ENCODE measurements at places on chromosomes 2 and 18. TPM values are rescaled to one million over a fixed set of nuclear protein-coding genes. Genes with fewer than 3 reads are reported as not detected.

The EML6 gene
- total RNA-seq = 0.90 TPM

GRCh38 chr2:98637401-98638147, 29.2 kb downstream of the UNC50 start:
- no peak overlapping the region for H3K4me3 ChIP-seq
- no peak overlapping the region for H3K27ac ChIP-seq
- peaks cover 2% of the 10 kb centered on the region for H3K27me3 ChIP-seq
- H3K36me3 ChIP-seq = no peaks in the 10 kb centered on the region
- H3K4me1 ChIP-seq = peaks cover 5% of the 10 kb centered on the region

DNA sequence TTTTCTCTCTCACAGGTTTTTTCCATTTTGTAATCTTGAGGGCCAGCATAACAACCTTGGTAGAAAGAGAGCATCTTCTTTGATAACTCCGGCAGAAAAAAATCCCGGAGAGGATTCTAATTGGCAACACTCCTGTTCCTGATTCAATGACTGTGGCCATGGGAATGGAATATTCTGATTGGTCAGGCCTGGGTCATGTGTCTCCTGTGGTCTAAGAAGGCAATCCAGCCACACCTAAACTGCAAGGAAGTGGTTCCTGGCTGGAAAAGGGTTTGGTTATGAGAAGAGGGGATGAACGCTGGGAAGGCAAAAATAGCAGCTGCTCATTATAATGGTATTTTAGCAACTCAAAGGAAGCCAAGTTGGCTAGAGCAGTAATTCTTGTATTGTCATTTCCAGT, 24.8 kb upstream of the ZNF638 start:
- no peak overlapping the region for H3K27ac ChIP-seq
- H3K4me3 ChIP-seq = no peak overlapping the region
- no peaks in the 10 kb centered on the region for H3K27me3 ChIP-seq
- H3K4me1 ChIP-seq = no peaks in the 10 kb centered on the region

- DNase-seq = no peak
- no peak overlapping the region for H3K27ac ChIP-seq
- no peaks in the 10 kb centered on the region for H3K4me1 ChIP-seq
- H3K36me3 ChIP-seq = peaks cover 8% of the 10 kb centered on the region
- H3K4me3 ChIP-seq = no peak overlapping the region
Measured at GRCh38 chr2:47536696-47537095, 133.7 kb downstream of the MSH2 start.

DNA sequence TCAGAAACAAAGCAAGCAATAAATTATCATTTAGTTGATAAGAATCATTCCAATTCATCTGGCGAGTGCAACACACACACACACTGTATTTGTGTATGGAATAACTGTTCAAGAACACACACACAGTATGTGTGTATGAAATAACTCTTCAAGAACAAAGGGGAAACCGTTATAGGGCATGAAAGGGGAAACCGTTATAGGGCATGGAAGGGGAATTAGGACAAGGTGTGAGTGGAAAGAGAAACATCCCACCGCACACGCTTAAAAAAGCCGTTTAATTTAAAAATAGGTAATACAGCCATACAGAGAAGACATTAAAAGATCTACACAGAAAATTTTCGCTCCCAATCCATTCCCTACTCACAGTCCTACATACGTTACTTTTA, 607 bp upstream of the TSN start:
- no peak for DNase-seq
- peak overlapping the region; percentile 94 for H3K27ac ChIP-seq
- peaks cover 25% of the 10 kb centered on the region for H3K36me3 ChIP-seq

- no peaks in the 10 kb centered on the region for H3K27me3 ChIP-seq
- H3K27ac ChIP-seq = no peak overlapping the region
- peaks cover 21% of the 10 kb centered on the region for H3K4me1 ChIP-seq
- no peak for DNase-seq
- H3K36me3 ChIP-seq = peaks cover 38% of the 10 kb centered on the region
- H3K4me3 ChIP-seq = no peak overlapping the region
Measured at GRCh38 chr2:205714058-205714776, 31.9 kb downstream of the NRP2 start.

DNA sequence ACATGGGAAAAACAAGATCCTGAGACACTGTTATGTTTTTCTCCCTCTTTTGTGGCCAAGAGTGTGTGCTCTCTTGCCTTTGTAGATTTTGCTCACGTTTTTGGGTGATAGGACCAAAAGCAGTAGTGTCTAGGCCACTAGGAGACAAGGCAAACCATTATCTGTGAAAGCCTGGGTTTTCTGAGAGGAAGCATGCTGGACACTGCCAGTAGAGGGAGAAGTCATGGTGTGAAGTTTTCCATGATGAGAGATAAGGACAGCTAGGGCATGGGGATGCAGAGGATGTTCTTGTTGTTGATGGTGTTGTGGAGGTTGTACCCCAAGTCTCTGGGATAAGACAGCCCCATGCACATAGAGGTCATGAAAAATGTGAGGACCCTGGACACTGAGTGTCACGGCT, 285.3 kb downstream of the SOX11 start:
- H3K27me3 ChIP-seq = peaks cover 2% of the 10 kb centered on the region
- no peaks in the 10 kb centered on the region for H3K4me1 ChIP-seq
- no peak overlapping the region for H3K27ac ChIP-seq
- no peak for DNase-seq

DNA sequence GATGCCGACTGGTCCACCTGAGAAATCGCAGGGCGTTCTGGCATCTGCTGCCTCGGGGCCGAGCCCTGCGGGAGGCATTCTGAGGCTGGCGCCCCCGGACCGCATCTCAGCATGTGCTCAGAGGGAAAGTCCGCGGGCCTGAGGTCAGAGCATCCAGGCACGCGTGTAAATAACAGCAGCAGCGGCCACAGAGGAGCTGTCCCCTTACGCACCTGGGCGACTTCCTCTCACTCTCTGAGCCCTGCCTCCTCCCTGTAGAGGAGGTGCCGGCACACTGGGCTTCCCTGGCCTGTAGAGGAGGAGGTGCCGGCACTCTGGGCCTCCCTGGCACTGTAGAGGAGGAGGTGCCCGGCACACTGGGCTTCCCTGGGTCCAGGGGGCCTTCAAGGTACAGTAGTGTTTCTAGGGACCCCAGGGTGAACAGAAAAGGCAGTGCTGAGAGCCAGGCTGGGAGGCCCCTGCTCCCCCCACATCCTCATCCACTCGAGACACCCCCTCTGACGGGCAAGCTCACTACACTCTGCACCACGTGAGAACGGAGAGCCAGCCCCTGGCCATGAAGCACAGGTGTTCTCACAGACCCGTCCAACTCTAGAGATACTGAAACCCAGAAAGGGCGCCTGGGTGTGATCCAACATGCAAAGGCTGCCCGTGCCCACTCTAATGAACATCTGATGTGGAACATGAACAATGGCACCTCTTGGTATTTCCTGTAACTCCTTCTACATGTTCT, 263.5 kb downstream of the HDAC4 start:
- no peak for DNase-seq
- H3K36me3 ChIP-seq = peaks cover 30% of the 10 kb centered on the region
- peaks cover 3% of the 10 kb centered on the region for H3K27me3 ChIP-seq
- H3K27ac ChIP-seq = no peak overlapping the region
- no peaks in the 10 kb centered on the region for H3K4me1 ChIP-seq

DNA sequence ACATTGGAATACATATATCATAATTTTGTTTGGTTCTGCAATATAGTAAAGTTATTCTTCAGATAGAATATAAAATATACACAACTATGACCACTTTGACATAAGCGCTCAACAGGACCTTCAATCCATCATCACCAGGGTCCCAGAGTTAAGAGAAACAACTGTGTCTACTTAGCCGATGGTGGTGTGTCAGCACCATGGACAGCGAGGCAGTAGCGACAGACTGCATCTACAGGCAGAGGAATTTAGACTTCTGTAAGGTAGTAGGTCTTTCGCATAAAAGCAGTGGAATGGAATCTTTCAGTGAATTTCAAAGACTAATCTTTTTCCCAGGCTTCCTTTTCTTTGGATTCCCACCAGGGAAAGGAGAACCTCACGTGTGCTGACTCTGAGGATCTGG, 20.5 kb upstream of the LRPPRC start:
- no peaks in the 10 kb centered on the region for H3K27me3 ChIP-seq
- peak; percentile 72 for DNase-seq
- no peaks in the 10 kb centered on the region for H3K36me3 ChIP-seq
- H3K4me3 ChIP-seq = no peak overlapping the region

- DNase-seq = no peak
- peaks cover 9% of the 10 kb centered on the region for H3K36me3 ChIP-seq
- no peak overlapping the region for H3K27ac ChIP-seq
- no peaks in the 10 kb centered on the region for H3K4me1 ChIP-seq
- H3K4me3 ChIP-seq = no peak overlapping the region
Measured at GRCh38 chr2:201246280-201246679, 14.1 kb upstream of the CASP8 start.

DNA sequence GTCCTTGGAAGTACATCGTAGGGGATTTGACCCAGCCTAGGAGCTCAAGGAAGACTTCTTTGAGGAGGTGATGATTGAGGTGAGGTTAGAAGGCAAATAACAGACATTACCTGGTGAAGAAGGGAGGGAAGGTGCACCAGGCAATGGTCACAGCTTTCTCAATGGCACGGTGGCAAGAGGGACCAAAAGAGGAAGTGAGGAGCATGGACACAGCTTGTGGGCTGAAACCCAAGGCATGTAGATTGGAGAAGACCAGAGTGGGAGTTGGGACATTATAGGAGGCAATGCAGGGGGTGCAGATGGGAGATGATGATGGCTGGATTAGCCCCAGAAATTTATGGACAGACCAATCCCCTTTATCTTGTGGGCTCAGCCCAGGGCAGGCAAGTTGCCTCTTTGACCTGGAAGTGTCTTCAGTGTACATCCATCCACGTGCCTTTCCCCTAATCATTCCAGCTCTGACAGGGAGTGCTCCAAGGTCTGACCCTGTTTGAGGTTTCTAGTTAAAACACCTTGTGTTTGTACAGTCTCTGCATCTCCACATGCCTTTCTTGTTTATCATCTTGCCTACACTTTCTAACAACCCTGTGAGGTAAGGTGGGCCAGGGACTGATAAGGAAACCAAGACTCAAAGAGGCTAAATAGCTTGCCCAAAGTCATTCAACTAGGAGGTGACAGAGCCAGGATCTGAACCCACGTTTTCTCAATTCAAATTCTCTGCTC, 59.1 kb downstream of the NRP2 start:
- H3K27ac ChIP-seq = no peak overlapping the region
- DNase-seq = no peak
- peaks cover 12% of the 10 kb centered on the region for H3K27me3 ChIP-seq
- peaks cover 71% of the 10 kb centered on the region for H3K36me3 ChIP-seq
- H3K4me3 ChIP-seq = no peak overlapping the region
- peaks cover 17% of the 10 kb centered on the region for H3K4me1 ChIP-seq

DNA sequence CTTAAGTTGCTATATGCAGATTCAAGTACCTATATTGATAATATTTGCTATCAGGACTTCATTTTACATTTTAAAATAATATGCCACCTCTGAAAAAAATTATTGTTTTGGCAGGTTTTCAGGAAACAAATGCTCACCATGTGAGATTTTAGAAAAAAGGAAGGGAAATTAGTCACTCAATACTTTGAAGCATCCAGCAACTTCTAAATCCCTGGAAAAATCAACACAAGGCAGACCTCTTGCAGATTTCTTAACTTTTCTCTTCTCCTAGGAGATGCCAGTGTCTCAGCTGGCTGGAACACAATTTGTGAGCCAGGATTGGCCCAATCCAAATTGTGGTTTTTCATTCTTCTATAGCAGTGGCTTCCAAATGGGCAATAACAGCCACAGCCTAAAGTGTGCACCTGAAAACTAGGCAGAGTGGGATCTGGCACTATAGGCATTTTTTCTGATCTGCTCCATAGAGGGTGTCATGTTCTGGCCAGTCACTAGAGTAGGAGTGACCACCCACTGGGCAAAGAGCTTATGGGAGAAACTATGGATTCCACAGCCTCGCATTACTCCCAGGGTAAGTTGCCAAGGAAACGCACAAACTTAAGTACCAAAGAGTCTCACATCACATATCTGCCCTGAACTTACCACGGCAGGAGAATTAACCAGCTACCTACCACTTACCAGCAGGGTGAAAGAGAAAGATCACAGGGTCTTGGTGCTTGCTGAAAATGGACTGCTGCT, 28.1 kb upstream of the THOC1 start:
- no peaks in the 10 kb centered on the region for H3K36me3 ChIP-seq
- peaks cover 4% of the 10 kb centered on the region for H3K4me1 ChIP-seq
- H3K27ac ChIP-seq = no peak overlapping the region
- peaks cover 2% of the 10 kb centered on the region for H3K27me3 ChIP-seq

DNA sequence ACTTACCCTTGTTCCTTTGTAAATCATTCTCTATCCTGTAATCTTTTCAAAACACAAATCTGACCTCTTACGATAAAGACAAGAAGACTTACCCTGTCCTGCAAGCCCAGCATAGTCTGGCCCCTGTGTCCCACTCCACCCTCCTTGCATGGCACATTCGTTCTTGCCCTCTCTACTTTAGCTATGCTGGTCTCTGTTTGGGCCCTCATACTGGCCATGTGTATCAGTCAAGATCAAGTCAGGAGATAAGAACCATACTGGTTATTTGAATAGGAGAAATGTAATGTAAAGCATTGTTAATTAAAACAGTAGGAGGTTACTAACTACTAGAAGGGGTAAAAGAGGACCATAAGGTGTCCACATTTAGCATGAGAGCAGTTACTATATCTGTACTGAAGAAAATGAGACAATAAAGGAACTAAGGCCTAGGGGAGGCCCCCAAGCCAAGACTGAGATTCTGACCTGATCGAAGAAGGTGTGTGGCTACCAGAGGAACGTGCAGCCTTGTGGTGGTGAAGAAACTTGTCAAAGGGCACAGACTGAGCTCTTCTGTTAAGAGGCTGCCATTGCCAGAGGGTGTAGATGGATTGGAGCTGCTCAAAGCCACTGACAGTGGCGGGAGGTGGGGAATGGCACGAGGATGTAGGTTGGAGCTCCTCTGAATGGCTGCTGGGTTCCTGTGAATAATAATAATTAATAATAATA, 80.8 kb downstream of the KCTD18 start:
- no peak for DNase-seq
- no peak overlapping the region for H3K27ac ChIP-seq
- H3K36me3 ChIP-seq = peaks cover 5% of the 10 kb centered on the region
- H3K4me1 ChIP-seq = peaks cover 24% of the 10 kb centered on the region
- H3K27me3 ChIP-seq = no peaks in the 10 kb centered on the region

GRCh38 chr2:66693076-66693965, 258.4 kb downstream of the MEIS1 start:
- H3K4me1 ChIP-seq = no peaks in the 10 kb centered on the region
- no peak overlapping the region for H3K4me3 ChIP-seq
- no peaks in the 10 kb centered on the region for H3K36me3 ChIP-seq
- H3K27me3 ChIP-seq = no peaks in the 10 kb centered on the region
- no peak overlapping the region for H3K27ac ChIP-seq

GRCh38 chr18:76860411-76860810, 38.1 kb downstream of the ZNF236 start:
- H3K27ac ChIP-seq = no peak overlapping the region
- H3K36me3 ChIP-seq = peaks cover 26% of the 10 kb centered on the region
- no peak for DNase-seq

GRCh38 chr2:240168041-240168440, 27.6 kb upstream of the OTOS start:
- peak overlapping the region; percentile 42 for H3K4me3 ChIP-seq
- H3K4me1 ChIP-seq = peaks cover 2% of the 10 kb centered on the region
- no peak for DNase-seq
- no peaks in the 10 kb centered on the region for H3K36me3 ChIP-seq
- H3K27ac ChIP-seq = no peak overlapping the region
- H3K27me3 ChIP-seq = no peaks in the 10 kb centered on the region

Measured in endothelial cell (in vitro differentiated cells).